ENCODE measurements at places on chromosomes 3 and 15. TPM values are rescaled to one million over a fixed set of nuclear protein-coding genes. Genes with fewer than 3 reads are reported as not detected.

CEMIP gene
- total RNA-seq, result 17.2 TPM

FOXB1 gene
- not detected for total RNA-seq

ENTPD3 gene
- total RNA-seq, result not detected

TRIM59 gene
- total RNA-seq, result 8.0 TPM

ANKUB1 gene
- not detected for total RNA-seq

SLC28A1 gene
- total RNA-seq, result not detected

DUOX1 gene
- total RNA-seq, result not detected

TNIK gene
- 6.7 TPM for total RNA-seq

AEN gene
- 50.3 TPM for total RNA-seq

TPRG1 gene
- total RNA-seq, result 1.4 TPM

ANKRD63 gene
- not detected for total RNA-seq

SOX2 gene
- total RNA-seq, result not detected

SMAD6 gene
- 3.5 TPM for total RNA-seq

Data from myocyte (in vitro differentiated cells).